Spinal cord (tissue), 10 donors: ENCODE measurements at places on chromosomes 6 and 20. TPM values are rescaled to one million over a fixed set of nuclear protein-coding genes. Genes with fewer than 3 reads are reported as not detected.

DNA sequence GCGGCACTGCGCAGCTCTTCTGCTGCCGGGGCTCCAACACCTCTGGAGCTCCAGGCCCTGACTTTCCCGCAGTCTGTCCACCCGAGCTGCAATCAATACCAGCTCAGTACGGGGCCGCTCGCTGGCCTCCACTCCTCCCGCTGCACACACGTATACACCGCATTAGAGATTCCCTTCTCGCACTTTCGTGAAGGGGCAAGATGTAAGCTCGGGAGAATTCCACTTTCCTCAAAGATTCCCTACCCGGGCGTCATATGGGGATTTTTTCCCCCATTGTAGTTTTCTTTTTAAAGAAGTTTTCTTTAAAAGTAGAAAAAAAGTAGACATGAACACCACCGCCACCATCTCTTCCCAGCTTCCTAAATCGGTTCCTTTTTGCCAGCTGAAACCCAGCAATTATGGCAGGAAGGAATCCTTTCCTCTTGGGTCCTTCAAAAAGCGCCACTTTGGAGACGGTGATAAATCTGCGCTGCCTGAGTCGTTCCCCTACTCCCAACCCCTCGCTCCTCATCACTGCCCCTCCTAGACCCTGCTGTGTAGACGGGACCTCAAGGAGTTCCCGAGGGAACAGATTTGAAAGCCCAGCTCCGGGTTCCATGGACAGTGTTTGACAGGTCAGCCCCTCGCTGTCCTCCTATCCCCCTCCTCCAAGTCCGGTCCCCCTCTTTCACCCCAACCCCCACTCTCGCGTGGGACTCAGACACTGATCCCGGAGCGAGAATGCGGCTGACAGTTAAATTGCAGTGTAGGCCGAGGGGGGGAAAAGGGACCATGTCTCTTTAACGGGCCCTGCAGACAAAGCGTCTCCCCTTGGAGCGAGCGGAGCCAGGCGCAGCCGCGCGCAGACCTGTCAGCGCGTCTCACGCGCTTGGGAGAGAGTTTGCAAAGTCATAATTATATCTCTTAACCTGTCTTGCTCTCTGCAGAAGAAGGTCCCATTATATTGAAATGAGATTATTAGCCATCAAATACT is 39.5 kb downstream of the NCR2 start:
- DNase-seq = no peak
- no peak overlapping the region for H3K27ac ChIP-seq
- peaks cover 48% of the 10 kb centered on the region for H3K4me1 ChIP-seq
- peaks cover 91% of the 10 kb centered on the region for H3K27me3 ChIP-seq
- peak overlapping the region; percentile 9 for H3K4me3 ChIP-seq

DNA sequence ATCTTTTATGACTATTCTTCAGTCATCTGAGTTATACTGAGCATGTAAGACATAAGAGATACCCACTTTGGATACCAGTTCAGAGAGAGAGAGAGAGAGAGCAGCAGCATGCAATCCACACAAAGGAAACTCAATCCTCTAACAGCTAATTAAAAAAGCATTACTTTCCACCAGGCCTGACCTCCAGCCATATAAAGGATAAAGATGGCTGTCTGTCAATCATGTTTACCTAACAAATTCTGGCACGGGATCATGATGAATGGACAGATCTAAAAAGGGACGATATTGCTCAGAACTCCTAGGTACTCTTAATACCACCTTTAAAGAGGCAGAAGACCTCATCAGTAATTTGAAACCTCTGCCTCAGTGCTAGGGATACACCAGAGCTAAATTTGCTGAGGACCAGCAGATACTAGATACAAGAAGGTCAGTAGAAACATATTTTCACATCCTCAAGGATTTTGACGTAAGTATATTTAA is 159.2 kb downstream of the RPS12 start:
- no peaks in the 10 kb centered on the region for H3K36me3 ChIP-seq
- no peak overlapping the region for H3K4me3 ChIP-seq

DNA sequence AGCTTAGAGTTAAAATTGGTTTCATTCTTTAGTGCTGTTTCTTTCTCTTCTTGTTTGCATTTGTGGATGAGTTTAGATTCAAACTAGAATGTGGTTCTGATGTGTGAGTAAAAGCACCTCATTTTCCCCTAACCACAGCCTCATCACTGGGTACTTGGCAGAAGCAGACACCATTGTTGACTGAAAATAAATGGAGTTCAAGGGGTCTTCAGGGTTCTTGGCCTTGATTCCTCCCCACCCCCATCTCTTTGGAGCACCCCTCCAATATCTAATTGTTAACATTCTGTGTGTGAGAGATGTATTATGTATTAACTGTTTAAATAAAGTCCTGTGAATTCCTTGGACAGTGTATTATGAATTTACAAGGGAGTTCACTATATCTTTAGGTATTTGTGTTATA is 59.6 kb downstream of the JARID2 start:
- no peaks in the 10 kb centered on the region for H3K36me3 ChIP-seq
- H3K4me3 ChIP-seq = no peak overlapping the region
- peak overlapping the region; percentile 25 for H3K27ac ChIP-seq
- no peaks in the 10 kb centered on the region for H3K27me3 ChIP-seq
- H3K4me1 ChIP-seq = peaks cover 13% of the 10 kb centered on the region

PSMB1 gene
- 142 TPM for polyA plus RNA-seq

- DNase-seq = no peak
- no peaks in the 10 kb centered on the region for H3K27me3 ChIP-seq
- no peaks in the 10 kb centered on the region for H3K4me1 ChIP-seq
- no peak overlapping the region for H3K4me3 ChIP-seq
- H3K27ac ChIP-seq = no peak overlapping the region
Measured at GRCh38 chr6:151413372-151414145, 22.2 kb upstream of the ZBTB2 start.
